ENCODE measurements at places on chromosomes 4 and X.

DNA sequence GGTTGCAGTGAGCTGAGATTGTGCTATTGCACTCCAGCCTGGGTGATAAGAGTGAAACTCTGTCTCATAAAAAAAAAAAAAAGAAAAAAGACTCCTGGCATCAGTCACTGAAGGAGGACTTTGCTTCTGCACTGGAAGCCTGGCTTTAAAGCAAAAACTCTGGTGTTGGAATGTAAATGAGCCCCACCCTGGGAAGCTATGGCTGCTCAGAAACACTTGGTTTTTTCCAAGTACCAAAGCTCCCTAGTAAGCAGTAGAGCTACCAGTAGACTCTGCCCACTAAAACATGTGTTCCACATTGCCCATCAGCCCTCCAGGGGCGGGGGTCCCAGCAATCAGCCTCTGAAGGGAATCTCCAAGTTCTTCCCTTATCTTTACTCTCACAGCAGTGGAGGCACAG lies 154.4 kb downstream of the SHROOM3 start:
- DNase-seq: no peak

- DNase-seq: no peak
Measured at GRCh38 chr4:143288171-143288570, 48.5 kb upstream of the GAB1 start.

GRCh38 chr4:141465171-141465570 lies 171.2 kb upstream of the IL15 start:
- no peak for DNase-seq

GRCh38 chr4:2417765-2418649 lies at the start of gene ZFYVE28:
ZFYVE28 (minus strand) TSS chr4:2418645; CDS start chr4:2418323, 322 bp downstream.
- no peak for DNase-seq

DNA sequence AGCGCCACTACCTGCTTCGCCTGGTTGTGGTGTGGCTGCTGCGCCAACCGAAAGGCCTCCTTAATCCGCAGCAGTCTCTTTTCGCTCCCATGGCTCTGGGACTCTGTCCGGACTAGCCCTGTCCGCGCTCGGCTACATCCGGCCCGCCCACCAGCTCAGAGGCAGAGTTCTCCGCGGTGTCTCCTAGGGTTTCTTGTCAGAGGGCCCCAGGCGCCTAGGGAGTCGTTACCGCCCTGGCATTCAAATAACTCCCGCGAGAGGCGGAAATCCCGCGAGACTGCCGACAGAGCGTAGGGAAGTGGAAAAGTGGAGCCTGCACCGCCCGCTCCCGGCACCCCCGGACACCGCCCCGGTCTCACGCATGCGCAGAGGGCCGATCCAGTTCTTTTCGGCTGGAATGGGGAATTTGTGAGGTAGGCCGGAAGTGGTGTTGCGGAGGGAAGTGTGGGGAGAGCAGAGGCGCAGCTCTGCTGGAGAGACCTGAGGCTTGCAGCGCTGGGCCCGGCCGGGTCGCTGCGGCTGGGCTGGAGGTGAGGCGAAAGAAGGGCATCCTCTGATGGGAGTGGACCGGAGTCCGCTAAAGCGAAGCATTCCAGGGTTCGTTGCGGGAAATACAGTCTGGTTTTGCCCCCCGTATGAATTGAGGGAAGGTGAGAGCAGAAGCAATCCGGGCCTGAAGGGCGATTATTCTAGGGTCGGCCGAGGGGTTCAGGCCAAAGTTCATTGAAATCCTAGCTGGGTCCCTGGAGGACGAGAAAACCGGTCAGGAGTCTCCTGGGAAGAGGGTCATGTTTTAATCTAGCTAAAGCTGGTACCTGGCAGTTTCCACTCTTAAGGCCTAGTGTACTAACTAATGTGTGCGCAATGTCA lies at the start of gene FAM200B:
Gene FAM200B (plus strand): TSS at position 456 of the 870 bp plus-strand sequence. CDS start 5,151 bp downstream, outside the sequence.
- DNase-seq: peak; percentile 95

- no peak for DNase-seq
Measured at GRCh38 chr4:187865914-187866313, 129.7 kb upstream of the ZFP42 start.

- DNase-seq: no peak
Measured at GRCh38 chrX:57647020-57647419, 33.0 kb downstream of the NLRP2B start.

- no peak for DNase-seq
Measured at GRCh38 chr4:6179362-6179761, 21.0 kb downstream of the JAKMIP1 start.

GRCh38 chr4:113607998-113608397 lies 153.5 kb downstream of the CAMK2D start:
- no peak for DNase-seq

DNA sequence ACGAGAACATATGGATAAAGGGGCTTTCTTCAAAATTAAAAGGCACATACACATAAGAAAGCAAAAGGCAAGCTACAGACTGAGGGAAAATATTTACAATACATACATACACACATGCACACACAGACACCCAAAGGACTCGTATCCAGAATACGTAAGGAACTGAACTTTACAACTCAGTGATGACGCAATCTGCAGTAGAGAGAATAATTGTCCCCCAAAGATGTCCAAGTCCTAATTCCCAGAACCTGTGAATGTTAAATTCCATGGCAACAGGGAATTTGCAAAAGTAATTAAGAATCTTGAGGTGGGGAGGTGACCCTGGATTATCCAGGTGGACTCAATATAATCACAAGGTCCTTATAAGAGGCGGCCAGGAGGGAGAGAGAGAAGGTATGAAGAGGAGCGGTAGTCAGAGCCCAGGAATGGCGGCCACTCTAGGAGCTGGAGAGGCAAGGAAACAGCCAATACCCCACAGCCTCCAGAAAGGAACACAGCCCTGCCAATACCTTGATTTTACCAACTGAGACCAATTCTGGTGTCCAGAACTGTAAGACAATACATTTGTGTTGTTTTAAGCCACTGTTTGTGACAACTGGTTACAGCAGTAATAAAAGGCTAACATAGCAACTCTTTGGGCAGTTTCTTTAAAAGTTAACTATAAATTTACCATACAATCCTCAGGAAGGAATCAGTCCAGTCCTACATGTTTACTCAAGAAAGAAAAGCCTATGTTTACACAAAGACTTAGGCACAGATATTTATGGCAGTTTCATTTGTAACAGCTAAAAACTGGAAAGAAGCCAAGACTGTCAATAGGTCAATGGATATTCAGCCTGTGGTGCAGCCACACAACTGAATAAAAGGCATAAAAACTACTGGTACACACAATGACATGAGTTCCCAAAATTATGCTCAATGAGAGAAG lies 27.3 kb upstream of the STS start:
- DNase-seq: no peak

DNA sequence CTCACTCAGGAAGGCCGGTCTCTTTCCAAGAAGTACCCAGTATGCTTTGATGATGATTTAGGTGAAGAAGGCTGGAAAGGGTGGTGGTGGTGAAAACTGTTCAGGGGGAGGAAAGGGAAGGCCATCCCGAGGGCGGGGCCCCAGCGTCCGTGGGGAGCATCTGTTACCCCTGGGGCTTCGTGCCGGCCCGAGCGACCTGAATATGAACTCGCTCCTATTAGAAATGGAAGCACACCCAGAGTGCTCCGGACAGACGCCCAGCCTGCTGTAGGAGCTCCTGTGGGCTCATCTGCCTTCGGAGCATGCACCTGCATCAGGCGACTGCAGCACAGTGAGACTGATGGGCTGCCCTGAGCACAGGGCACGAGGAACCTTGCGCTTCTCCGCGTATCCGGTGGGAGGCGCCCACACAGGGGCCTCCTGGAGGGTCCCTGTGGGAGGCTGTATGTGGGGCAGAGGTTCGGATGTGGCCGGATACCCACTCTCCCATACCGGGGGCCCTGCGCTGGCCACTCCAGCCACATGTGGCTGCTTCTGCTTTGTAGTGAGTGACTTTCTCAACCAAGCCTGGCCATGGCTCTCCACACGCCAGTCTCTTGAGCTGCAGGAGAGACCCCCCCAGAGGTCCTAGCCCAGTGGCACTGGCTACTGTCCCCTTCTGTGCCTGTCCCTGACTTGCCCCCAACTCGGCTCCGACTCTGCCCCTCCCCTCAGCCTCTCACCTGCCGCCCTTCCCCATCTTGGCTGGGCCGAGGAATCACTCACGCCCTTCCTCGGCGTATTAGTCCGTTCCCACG lies 36.7 kb downstream of the FGFRL1 start:
- DNase-seq: no peak

GRCh38 chr4:159101988-159102621 lies 774 bp upstream of the RAPGEF2 start:
- DNase-seq: no peak

GRCh38 chr4:26522478-26522877 lies 32.2 kb upstream of the CCKAR start:
- no peak for DNase-seq

DNA sequence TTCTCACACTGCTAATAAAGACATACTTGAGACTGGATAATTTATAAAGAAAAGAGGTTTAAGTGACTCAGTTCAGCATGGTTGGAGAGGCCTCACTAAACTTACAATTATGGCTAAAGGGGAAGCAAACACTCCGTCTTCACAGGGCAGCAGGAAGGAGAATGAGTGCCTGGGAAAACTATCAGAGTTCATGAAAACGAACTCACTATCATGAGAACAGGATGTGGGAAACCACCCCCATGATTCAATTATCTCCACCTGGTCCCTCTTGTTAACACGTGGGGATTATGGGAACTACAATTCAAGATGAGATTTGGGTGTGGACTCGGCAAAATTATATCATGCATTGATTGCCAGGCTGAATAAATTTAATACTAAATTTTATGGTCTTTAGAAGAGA lies 592.7 kb downstream of the GRXCR1 start:
- DNase-seq: no peak

DNA sequence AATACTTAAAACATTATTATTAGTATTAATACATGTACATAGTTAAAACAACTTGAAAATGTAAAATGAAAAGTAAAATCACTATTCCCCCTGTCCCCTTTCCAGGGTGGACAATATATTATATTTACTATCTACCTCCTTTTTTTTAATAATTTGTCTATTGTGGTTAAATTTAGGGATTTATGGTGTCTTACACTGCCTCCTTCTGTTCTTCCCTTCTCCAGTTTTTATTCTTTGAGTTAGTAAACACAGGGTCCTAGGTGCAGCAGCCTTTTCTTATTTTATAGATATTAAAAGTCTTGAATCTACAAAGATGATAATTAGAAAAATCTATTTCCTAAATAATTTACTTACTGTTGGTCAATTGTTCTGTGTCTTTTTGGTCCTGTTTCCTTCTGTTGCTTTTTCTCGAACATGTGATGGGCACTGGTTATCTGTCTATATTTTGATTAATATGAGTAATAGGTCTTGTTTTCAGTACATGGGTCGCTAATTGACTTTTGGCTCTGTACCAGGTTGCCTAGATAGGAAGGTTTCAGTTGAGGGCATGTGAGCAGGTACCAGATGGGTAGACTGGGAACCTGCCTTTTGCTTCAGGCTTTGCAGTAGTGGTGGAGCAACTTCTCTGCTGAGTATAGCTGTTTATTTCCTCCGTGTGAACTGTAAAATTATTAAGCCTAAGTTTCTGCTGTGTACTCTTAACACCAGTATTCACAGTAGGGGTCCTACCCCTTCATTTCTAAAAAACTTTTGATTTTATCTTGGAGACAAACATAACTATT lies 1.1 kb downstream of the NUDT9 start:
- no peak for DNase-seq

- no peak for DNase-seq
Measured at GRCh38 chr4:64935469-64936001, 526.3 kb upstream of the TECRL start.

GRCh38 chr4:178068136-178068535 lies 625.9 kb upstream of the AGA start:
- no peak for DNase-seq

GRCh38 chr4:54525602-54526001 lies 132.2 kb upstream of the KIT start:
- no peak for DNase-seq

DNA sequence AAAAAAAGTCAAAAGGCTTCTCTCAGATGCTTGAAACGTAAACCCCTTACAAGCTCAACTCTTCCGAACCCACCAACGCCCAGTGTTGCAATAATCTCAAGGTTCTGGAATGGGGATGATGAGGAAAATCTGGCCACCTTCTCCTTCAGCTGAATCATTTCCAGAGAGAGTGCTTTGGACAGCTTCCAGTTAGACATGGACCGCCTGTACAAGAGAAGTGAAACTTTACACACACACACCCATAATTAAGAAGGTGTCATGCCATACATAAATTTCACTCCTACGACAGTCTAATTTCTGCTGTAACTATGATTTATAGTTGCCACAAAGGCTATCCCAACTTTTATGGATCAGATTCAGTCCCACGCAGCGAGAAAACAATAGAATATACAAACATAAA lies 72.3 kb downstream of the PRKG2 start:
- no peak for DNase-seq

DNA sequence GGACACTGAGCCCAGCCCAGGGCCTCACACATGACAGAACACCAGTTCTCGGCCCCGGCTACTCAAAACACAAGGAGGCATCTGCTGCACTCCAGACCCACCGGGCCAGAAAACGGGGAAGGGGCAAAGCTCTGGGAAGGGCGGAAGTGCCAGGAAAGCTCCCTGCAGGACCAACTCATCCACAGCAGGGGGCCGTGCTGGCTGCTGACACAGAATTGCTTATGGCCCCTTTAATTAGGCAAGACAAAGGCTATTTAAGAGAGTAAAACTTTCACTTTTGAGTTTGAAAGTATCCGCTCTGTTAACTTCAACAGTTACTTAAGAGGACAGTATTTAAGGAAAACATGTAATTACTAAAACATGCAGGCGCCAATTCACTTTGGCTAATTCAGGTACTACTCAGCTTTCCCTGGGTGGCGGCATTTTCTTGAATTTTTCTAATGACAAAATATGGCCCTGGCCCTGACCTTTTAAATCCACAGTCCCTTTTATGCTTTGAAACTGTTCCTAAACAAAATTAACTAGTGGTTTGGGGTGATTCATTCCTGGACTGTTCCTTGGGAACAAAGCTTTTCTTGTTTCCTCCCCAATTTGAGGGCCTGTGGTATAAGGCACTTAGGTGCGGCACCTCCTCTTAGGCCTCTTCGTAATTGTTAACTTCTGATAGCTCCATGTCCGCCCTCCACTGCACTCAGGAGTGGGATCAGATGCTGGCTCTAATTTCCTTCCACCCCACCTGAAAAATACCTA lies 40.4 kb downstream of the NSG1 start:
- no peak for DNase-seq

DNA sequence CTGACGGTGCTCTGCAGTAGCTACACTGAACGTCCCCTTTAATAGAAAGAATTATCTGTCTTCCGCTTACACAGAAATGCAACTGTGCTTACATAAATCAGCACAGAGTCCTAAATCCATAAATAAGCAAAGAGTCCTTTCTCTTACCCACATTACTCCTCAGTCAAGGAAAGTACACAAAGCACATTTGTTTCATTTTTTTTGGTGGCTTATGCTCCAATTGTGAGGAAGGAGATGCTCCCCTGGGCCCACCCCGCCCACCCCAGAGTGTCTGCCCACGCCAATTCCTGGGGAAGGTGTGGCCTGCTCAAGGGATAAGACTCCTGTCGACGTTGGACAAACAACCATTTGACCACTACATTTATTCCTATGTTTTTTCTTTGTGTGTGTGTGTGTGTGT lies 53.8 kb downstream of the CPLX1 start:
- no peak for DNase-seq

DNA sequence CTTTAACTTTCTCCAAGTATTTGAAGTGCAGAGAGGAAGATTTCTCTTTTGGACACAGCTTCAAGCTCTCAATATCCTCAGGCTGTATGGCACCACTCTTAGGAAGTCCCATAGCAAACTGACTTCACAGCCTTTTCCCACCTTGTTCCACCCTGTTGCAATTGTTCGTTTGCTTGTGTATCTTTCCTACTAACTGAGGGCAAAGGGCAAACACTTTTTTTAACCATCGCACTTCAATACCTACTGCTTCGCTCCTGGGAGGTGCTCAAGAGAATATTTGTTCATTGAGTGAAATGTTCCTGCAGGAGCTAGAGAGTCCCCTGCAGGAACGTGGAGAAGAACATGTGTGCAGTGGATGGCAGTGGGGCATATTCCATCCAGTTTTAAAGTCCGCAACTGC lies 638.6 kb downstream of the BCOR start:
- DNase-seq: no peak

Data from stimulated activated CD8-positive, alpha-beta memory T cell treated with anti-CD3 and anti-CD28 coated beads, Interleukin-15, amount 100 ng/mL, for 4 hours (primary cell).